ENCODE measurements at places on chromosomes 7 and 10.

- no peak for DNase-seq
Measured at GRCh38 chr10:343231-344220, 208.3 kb downstream of the ZMYND11 start.

- no peak for DNase-seq
Measured at GRCh38 chr7:13047061-13047460, 359.6 kb downstream of the ARL4A start.

GRCh38 chr10:31058795-31059703 lies 27.4 kb upstream of the ZNF438 start:
- no peak for DNase-seq

- DNase-seq = no peak
Measured at GRCh38 chr10:16987976-16988610, 141.5 kb downstream of the CUBN start.

DNA sequence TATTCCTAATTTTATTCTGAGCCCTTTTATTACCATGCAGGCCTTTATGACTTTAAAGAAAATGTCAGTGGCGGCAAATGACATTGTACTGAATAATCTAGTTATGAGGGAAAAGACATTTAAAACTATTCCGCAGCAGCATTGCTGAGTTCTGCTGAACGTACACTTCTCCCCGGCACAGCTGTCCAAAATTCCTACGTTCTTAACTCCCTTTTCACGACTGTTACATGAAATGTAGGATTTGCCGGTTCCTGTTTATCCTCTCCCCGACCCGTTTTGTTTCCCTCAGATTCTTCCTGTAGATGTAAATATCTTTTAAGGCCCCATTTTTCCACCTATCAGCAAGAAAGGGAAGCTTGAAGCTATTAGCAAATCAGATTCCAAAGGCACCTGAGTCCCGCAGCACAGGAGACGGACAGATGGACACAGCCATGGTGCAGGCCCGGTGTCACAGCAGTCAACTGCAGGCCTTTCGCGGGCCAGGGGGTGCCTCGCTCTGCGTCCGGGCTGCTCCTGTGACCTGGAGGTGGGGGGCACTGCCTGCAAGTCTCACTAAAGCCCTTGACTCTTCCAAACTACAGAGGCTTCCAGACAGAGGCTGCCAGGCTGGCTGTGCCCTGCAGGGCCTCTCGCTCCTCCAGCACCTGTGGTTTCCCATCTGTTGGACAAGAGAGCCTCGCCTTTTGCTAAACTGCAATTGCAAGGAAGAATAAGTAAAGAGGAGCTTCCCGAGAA lies 485.0 kb upstream of the MGMT start:
- no peak for DNase-seq

- DNase-seq = no peak
Measured at GRCh38 chr7:141710301-141710700, 2.1 kb downstream of the WEE2 start.

- DNase-seq = no peak
Measured at GRCh38 chr10:102935505-102935904, 17.4 kb downstream of the CNNM2 start.

- DNase-seq = no peak
Measured at GRCh38 chr7:138478499-138478908, 18.4 kb downstream of the TRIM24 start.

DNA sequence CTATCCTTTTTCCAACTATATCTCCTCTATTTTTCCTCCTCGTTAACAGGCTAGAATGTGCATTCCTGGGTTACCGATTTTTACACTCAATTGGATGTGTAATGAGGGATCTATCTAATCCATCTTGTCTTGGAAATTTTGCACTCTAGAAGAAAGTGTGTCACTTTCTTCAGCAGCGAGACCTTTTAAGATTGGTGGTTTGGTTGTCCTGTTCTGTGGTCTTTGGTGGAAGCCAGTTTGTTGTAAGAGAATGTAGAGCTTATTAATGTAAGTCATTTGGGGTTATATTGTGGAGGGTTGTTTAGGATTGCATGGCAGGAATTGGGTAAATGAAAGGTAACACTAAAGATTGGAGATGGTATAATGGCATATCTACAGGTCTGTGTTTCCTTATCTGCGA lies 16.7 kb downstream of the CDK1 start:
- DNase-seq = no peak

DNA sequence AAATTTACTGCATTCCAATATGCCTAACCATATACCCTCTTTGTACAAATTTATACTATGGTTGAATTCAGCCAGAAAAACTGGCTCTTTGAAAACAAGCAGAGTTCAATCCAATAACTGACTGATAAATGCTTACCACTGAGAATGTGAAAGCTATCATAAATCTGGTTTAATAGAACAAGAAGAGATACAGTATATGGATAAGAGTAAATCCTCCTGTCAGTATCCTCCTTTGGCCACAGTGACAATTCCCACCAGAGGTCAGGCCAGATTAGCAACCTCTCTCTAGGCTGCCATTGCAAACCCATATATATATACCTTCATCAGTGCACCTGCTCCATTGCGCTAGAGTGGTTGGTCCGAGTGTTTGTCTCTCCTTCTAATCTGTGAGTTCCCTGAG lies 647.2 kb downstream of the GRM8 start:
- no peak for DNase-seq

DNA sequence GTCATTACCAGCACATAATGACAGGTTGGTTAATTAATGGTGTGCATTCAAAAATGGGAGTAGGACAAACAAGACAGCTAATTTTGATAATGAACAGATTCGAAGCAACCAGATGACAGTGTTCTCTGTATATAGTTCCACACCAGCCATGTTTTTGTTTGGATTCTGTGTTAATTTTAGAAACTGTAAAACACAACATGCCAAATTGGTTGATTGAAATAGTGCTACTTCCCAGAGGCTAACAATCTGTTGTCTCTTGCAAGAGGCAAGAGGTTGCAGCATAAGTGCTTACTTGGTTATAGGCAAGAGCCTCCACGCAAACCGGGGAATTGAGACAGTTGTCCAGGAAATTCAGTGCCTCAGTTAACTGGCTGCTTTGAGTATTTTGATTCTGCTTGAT lies 170.2 kb upstream of the HABP2 start:
- DNase-seq = no peak

All from RWPE1 (cell line).